Uterine smooth muscle cell (primary cell): ENCODE measurements at places on chromosomes 1 and 21. TPM values are rescaled to one million over a fixed set of nuclear protein-coding genes. Genes with fewer than 3 reads are reported as not detected.

PIK3CD gene
- total RNA-seq = 6.2 and 8.9 TPM in 2 replicates

CHAF1B gene
- total RNA-seq = 2.5 and 8.9 TPM in 2 replicates

PPFIA4 gene
- total RNA-seq = 5.0 and 10.1 TPM in 2 replicates

C8A gene
- not detected in 2 replicates for total RNA-seq

C4BPA gene
- total RNA-seq = not detected in 2 replicates

LCE1E gene
- total RNA-seq = not detected in 2 replicates

PRAMEF8 gene
- total RNA-seq = not detected in 2 replicates

KIAA0040 gene
- 0.44 and 0.62 TPM in 2 replicates for total RNA-seq

HCRTR1 gene
- not detected in 2 replicates for total RNA-seq

CFAP57 gene
- total RNA-seq = 0.22 and 0.75 TPM in 2 replicates

ARV1 gene
- 12.5 and 16.7 TPM in 2 replicates for total RNA-seq

SAMD11 gene
- 6.2 and 6.4 TPM in 2 replicates for total RNA-seq

BLZF1 gene
- total RNA-seq = 40.5 and 44.6 TPM in 2 replicates

CKS1B gene
- 77.5 and 224 TPM in 2 replicates for total RNA-seq

MIXL1 gene
- total RNA-seq = 0.12 TPM in 1 of 2 replicates, not detected in the other

CHD1L gene
- total RNA-seq = 36.4 and 74.9 TPM in 2 replicates

UHMK1 gene
- total RNA-seq = 92.5 and 130 TPM in 2 replicates

AKIRIN1 gene
- 36.9 and 40.9 TPM in 2 replicates for total RNA-seq

FAM167B gene
- 0.44 and 0.50 TPM in 2 replicates for total RNA-seq

SH2D1B gene
- total RNA-seq = under 0.01 TPM in 1 of 2 replicates, not detected in the other

E2F2 gene
- total RNA-seq = 0.50 and 2.0 TPM in 2 replicates

PRELP gene
- total RNA-seq = 0.33 and 1.9 TPM in 2 replicates

CADM3 gene
- 0.12 and 0.22 TPM in 2 replicates for total RNA-seq

AADACL3 gene
- not detected in 2 replicates for total RNA-seq

SAMSN1 gene
- not detected in 2 replicates for total RNA-seq

FHL3 gene
- total RNA-seq = 11.7 and 15.2 TPM in 2 replicates
